ENCODE measurements at places on chromosomes 5 and 9. TPM values are rescaled to one million over a fixed set of nuclear protein-coding genes. Genes with fewer than 3 reads are reported as not detected.

The GRM6 gene
- not detected for polyA plus RNA-seq

- no peaks in the 10 kb centered on the region for H3K36me3 ChIP-seq
- no peak for DNase-seq
- no peak overlapping the region for H3K27ac ChIP-seq
Observed at GRCh38 chr5:2353871-2354440, 397.5 kb downstream of the IRX2 start.

- no peaks in the 10 kb centered on the region for H3K27me3 ChIP-seq
- H3K4me3 ChIP-seq = no peak overlapping the region
- H3K36me3 ChIP-seq = no peaks in the 10 kb centered on the region
- H3K27ac ChIP-seq = no peak overlapping the region
- DNase-seq = no peak
Observed at GRCh38 chr9:135512904-135513303, 8.3 kb upstream of the LCN1 start.

DNA sequence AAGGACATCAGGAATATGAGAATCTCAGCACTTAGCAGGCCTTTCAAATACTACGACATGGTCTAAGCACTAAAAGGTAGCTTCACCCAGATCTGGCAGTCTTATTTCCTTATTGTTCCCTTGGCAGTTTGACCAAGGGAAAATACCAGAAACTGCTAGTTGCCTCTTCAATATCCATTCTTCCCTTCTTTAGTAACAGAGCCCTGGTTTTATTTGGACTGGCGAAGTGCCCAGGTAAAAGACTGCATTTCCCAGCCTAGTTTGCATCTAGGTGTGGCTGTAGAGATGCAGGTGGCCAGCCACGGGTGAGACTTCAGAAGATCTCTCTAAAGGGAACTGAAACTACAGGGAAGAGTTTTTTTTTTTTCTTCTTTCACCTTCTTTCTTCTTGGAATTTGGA, 21.6 kb downstream of the DMRT2 start:
- no peak for DNase-seq
- no peaks in the 10 kb centered on the region for H3K36me3 ChIP-seq
- no peak overlapping the region for H3K27ac ChIP-seq
- H3K4me3 ChIP-seq = no peak overlapping the region
- no peaks in the 10 kb centered on the region for H3K27me3 ChIP-seq

- DNase-seq = no peak
- H3K27ac ChIP-seq = no peak overlapping the region
Observed at GRCh38 chr9:122900791-122901190, 4.4 kb downstream of the RC3H2 start.

DNA sequence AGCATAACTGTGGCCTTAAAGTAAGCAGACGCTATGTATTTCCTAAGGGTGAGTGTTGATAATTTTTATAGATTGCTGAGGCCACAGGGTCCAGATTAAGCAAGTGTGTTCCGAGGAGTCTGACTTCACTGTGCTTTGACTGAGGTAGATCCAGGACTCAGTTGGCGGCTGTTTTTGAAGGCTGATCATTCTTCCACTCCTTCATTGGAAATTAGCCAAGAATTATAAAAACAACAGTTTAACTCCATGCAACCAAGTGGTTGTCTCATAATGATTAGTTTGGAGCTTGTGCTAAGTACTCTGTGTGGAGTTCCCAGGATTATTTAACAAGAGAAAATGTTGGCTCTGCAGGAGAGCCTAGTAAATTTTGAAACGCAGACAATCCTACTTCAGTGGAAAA, 19.1 kb downstream of the IQGAP2 start:
- H3K4me1 ChIP-seq = no peaks in the 10 kb centered on the region
- H3K27me3 ChIP-seq = no peaks in the 10 kb centered on the region
- H3K4me3 ChIP-seq = no peak overlapping the region
- no peak overlapping the region for H3K27ac ChIP-seq
- no peak for DNase-seq
- H3K36me3 ChIP-seq = no peaks in the 10 kb centered on the region

- no peaks in the 10 kb centered on the region for H3K27me3 ChIP-seq
- H3K36me3 ChIP-seq = no peaks in the 10 kb centered on the region
- no peak overlapping the region for H3K27ac ChIP-seq
- no peak for DNase-seq
- no peaks in the 10 kb centered on the region for H3K4me1 ChIP-seq
Observed at GRCh38 chr5:152066784-152067183, 142.1 kb upstream of the GLRA1 start.

- no peaks in the 10 kb centered on the region for H3K27me3 ChIP-seq
- H3K36me3 ChIP-seq = no peaks in the 10 kb centered on the region
- H3K4me3 ChIP-seq = no peak within 1 kb of the TSS
- DNase-seq = no peak
- H3K4me1 ChIP-seq = no peaks in the 10 kb centered on the region
Observed at GRCh38 chr9:33795281-33795680, at the start of gene PRSS3. PRSS3 (plus strand) TSS chr9:33795561; CDS start chr9:33795574, 13 bp downstream.

DNA sequence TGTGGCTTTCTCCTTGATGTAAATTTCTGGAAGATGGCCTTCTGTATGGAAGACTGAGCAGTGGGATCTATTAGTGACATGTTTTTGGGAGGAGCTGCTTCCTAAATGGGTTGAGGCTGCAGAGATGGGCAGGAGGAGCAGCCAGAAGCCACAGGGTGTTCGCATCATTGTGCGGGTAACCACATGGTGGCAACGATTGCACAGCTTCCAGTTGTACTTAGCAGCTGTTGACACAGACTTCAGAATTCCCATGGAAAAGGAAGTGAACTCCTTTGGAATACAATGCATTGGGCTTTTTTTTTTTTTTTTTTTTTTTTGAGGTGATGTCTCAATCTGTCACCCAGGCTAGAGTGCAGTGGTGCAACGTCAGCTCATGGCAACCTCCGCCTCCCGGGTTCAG, 297.3 kb downstream of the NR3C1 start:
- peak; percentile 60 for DNase-seq
- no peaks in the 10 kb centered on the region for H3K36me3 ChIP-seq
- no peaks in the 10 kb centered on the region for H3K27me3 ChIP-seq
- H3K4me3 ChIP-seq = no peak overlapping the region
- H3K4me1 ChIP-seq = peaks cover 34% of the 10 kb centered on the region

DNA sequence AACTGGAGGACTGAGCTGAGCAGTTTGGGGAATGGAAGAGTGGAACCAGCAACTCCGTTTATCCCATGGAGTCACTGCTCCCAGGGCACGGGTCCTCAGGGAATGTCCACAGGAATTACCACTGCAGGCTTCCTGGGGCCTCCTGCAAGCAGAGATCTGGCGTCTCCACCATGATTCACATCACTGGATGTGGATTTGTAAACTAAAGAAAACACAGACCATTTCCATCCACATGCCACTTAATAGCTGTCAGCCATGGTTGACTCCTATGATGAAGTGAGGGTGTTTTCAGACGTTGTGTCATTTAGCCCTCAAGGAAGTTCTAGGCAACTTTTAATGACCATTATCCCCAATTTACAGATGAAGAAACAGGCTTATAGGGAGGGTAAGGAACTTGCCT, 30.2 kb downstream of the SNCAIP start:
- H3K27me3 ChIP-seq = no peaks in the 10 kb centered on the region
- DNase-seq = no peak
- no peak overlapping the region for H3K4me3 ChIP-seq
- H3K27ac ChIP-seq = no peak overlapping the region
- no peaks in the 10 kb centered on the region for H3K4me1 ChIP-seq

- H3K36me3 ChIP-seq = no peaks in the 10 kb centered on the region
- no peak overlapping the region for H3K4me3 ChIP-seq
- no peaks in the 10 kb centered on the region for H3K27me3 ChIP-seq
- H3K27ac ChIP-seq = no peak overlapping the region
- DNase-seq = no peak
- H3K4me1 ChIP-seq = no peaks in the 10 kb centered on the region
Observed at GRCh38 chr9:16729651-16730050, 140.8 kb downstream of the BNC2 start.

- no peak for DNase-seq
- peaks cover 5% of the 10 kb centered on the region for H3K4me1 ChIP-seq
- no peak overlapping the region for H3K4me3 ChIP-seq
- no peaks in the 10 kb centered on the region for H3K36me3 ChIP-seq
- no peaks in the 10 kb centered on the region for H3K27me3 ChIP-seq
Observed at GRCh38 chr5:122179701-122180100, 50.4 kb downstream of the ZNF474 start.
